ENCODE measurements at places on chromosomes 13 and 19.

DNA sequence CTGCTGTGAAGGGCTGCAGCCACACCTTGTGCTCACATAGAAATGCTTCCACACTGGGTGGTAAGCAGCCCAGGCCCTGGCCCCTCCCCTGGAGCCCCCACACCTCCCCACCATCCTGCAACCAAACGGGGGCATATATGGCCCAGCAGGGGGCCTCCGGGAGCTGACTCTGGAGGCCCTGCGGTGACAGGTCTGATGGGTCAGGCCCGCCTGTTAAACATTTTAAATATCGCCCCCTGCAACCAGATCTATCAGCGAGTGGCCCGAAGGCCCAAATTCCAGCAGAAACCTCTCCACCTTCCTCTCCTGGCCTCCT is 48.0 kb upstream of the KATNAL1 start:
- H3K4me1 ChIP-seq: no peaks in the 10 kb centered on the region
- H3K36me3 ChIP-seq: no peaks in the 10 kb centered on the region
- DNase-seq: no peak
- no peak overlapping the region for H3K4me3 ChIP-seq
- no peak overlapping the region for H3K27ac ChIP-seq
- H3K27me3 ChIP-seq: no peaks in the 10 kb centered on the region

- H3K36me3 ChIP-seq: peaks cover 9% of the 10 kb centered on the region
- H3K4me1 ChIP-seq: no peaks in the 10 kb centered on the region
- DNase-seq: no peak
- no peaks in the 10 kb centered on the region for H3K27me3 ChIP-seq
Measured at GRCh38 chr19:39916851-39917396, 17.5 kb downstream of the FCGBP start.

DNA sequence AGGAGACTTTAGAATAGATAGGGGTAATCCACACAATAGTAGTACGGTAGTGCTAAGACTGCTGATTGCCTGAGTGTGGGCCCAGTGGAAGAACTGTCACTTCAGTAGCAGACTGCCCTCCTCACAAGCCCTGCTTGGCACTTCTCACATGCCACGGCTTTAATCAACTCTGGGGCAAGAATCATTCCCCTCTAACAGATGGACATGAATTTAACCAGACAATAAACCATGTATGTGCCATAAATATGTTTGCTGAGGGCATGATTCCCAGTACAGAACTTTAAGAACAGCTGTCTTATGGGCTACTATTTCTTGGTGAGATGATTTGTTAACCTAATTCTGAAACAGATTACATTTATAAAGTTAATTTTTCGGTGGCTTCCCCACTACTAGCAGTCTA is 22.0 kb downstream of the DPY19L3 start:
- no peak overlapping the region for H3K27ac ChIP-seq
- DNase-seq: no peak
- H3K4me3 ChIP-seq: no peak overlapping the region
- no peaks in the 10 kb centered on the region for H3K27me3 ChIP-seq
- no peaks in the 10 kb centered on the region for H3K4me1 ChIP-seq

DNA sequence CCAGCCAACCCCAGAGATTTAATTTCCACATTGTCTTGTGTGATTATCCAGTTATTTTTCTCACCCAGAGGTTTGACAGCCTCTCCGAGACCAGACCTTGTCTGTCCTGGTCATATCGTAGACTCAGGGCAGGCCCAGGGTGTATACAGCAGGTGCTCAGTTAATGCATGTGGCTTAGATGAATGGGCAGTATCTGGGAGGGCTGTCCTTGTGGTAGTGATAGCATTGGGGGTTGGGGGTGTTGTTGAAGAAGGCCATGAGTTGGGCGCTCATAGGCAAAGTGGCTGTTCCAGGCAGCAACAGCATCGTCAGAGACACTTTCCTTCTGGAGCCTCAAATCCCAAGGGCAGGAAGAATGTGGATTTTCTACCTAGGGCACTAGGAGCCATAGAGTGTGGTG is 16.9 kb downstream of the MAST3 start:
- no peak for DNase-seq
- H3K4me1 ChIP-seq: peaks cover 27% of the 10 kb centered on the region
- no peak overlapping the region for H3K27ac ChIP-seq
- H3K27me3 ChIP-seq: no peaks in the 10 kb centered on the region

DNA sequence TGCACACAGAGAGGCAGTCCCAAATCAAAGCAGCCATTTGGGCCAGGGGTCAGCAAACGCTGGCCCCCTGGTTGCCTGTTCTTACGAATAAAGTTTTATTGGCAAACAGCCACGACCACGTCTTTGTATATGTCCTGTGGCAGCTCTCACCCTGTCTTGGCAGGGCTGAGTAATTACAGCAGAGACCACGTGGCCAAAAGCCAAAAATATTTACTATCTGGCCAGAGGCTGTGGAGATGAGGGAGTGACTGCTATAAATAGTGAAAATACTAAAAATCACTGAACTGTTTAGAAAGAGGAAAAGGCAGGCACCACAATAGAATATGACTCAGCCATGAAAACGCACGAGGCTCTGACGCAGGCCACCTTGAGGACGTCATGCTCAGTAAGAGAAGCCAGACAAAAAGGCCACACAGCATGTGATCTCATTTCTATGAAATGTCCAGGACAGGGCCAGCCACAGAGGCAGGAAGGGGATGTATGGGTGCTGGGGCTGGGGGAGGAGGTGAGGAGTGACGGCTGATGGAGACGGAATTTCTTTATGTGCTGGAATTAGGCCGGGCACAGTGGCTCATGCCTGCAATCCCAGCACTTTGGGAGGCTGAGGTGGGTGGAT is 29.4 kb downstream of the SMIM24 start:
- H3K4me3 ChIP-seq: no peak overlapping the region
- no peak overlapping the region for H3K27ac ChIP-seq
- DNase-seq: no peak
- no peaks in the 10 kb centered on the region for H3K4me1 ChIP-seq
- H3K27me3 ChIP-seq: no peaks in the 10 kb centered on the region
- peaks cover 60% of the 10 kb centered on the region for H3K36me3 ChIP-seq

GRCh38 chr13:70568571-70568970 is 460.3 kb upstream of the KLHL1 start:
- no peak overlapping the region for H3K27ac ChIP-seq
- no peaks in the 10 kb centered on the region for H3K36me3 ChIP-seq
- H3K4me1 ChIP-seq: no peaks in the 10 kb centered on the region

DNA sequence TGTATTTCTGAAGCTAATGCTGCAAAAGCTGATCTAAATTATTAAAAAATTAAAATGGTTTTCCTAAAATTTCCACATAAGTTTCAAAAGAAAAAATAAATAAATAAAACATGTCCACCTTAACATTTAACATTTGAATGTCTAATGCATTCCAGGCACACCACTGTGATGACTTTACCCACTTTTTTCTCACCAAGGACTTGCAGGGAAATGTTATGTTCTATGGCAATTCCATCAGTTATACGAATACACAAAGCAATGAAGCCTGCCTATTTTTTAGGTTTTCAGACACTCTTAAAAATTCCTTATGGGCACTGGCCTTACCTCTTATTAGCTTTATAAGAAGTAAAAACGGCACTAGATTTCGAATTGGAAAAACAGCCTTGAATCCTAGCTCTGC is 10.2 kb downstream of the TSC22D1 start:
- H3K36me3 ChIP-seq: no peaks in the 10 kb centered on the region
- no peaks in the 10 kb centered on the region for H3K27me3 ChIP-seq
- no peak overlapping the region for H3K27ac ChIP-seq
- DNase-seq: no peak
- no peak overlapping the region for H3K4me3 ChIP-seq

DNA sequence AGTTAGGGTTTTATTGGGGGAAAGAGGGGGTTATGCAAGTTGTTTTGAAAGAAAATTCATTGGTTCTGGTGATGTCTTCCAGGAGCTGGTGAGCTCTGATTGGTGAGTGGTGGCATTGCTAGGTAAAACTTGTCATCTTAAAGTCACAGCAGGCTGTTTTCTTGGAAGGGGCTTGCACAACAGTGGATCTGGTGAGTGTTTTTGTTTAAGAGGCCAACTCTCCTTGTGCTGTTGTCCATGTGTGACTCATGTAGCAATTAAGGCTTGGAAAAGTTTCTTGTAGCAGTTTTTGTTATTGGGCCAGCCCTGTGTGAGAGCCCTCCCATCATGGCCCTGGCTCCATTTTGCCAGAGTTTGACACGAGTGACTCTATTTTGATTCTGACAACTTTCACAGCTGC is 109.4 kb downstream of the RFC3 start:
- no peaks in the 10 kb centered on the region for H3K36me3 ChIP-seq
- no peak for DNase-seq
- no peaks in the 10 kb centered on the region for H3K4me1 ChIP-seq
- no peak overlapping the region for H3K4me3 ChIP-seq

DNA sequence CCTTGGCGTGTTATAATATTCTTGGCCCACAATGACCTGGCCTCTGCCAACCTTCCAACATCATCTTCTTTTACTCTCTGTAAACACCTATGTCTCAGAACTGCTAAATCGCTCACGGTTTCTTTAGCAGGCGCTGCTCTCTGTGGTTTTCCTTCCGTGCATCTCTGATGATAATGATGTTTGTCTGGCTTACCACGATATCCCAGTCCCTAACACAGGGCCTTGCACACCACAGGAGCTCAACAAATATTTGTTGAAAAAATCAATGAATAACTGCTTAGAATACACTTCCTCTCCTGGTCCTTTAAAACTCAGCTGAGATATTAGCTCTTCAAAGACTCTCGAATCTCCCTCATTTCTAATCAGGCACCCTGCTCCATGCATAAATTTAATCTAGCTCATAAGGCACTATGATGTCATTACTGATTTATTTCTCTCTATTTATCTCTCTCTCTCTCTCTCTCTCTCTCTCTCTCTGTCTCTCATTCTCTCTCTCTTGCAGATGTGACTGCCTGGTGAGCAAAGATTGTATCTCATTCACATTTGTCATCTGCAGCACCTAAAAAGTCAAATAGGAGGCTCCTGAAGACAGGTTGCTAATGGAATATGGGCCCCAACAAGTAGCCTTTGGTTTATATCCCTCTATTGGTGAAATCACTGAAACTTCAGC is 206.4 kb downstream of the NHLRC3 start:
- no peak overlapping the region for H3K27ac ChIP-seq
- DNase-seq: no peak
- no peaks in the 10 kb centered on the region for H3K36me3 ChIP-seq

GRCh38 chr13:29760544-29760943 is 89.9 kb downstream of the UBL3 start:
- no peaks in the 10 kb centered on the region for H3K27me3 ChIP-seq
- peaks cover 7% of the 10 kb centered on the region for H3K4me1 ChIP-seq
- H3K4me3 ChIP-seq: no peak overlapping the region
- no peak overlapping the region for H3K27ac ChIP-seq
- no peak for DNase-seq
- H3K36me3 ChIP-seq: no peaks in the 10 kb centered on the region

DNA sequence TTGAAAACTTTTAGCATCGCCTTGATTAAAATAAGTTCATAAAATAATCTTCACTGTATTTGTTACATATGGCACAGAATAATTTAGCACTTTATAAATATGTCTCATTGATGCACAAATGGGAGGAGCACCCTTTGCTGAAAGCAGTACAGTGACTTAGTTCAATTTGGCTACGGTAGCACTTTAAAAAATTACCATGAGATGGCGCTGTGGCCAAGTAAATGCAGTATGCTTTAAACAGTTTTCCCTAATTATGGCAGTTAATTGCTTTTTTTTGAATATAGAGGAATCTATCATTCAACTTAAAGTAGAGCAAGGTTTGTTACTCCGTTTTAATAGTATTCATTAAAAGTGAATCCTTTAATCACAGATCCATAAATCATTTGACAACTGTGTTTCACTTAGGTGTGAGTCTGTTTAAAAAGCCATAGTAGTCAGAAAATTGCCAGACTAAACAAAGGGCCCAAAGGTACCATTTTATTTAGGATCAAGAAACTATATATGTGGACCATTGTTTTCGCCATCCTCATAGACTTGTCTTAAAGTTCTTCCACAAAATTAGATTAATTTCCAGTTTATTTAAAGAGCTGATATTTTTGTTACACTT is 34.7 kb upstream of the ESD start:
- no peaks in the 10 kb centered on the region for H3K27me3 ChIP-seq
- no peak overlapping the region for H3K4me3 ChIP-seq
- DNase-seq: no peak
- H3K4me1 ChIP-seq: no peaks in the 10 kb centered on the region
- no peaks in the 10 kb centered on the region for H3K36me3 ChIP-seq
- no peak overlapping the region for H3K27ac ChIP-seq

- H3K27me3 ChIP-seq: no peaks in the 10 kb centered on the region
- H3K27ac ChIP-seq: no peak overlapping the region
- no peak overlapping the region for H3K4me3 ChIP-seq
- peaks cover 17% of the 10 kb centered on the region for H3K36me3 ChIP-seq
Measured at GRCh38 chr13:113628291-113629270, 29.4 kb downstream of the ATP4B start.

GRCh38 chr13:36332986-36333385 is 13.2 kb downstream of the SPART start:
- H3K4me3 ChIP-seq: no peak overlapping the region
- H3K27me3 ChIP-seq: no peaks in the 10 kb centered on the region
- H3K36me3 ChIP-seq: peaks cover 9% of the 10 kb centered on the region
- H3K4me1 ChIP-seq: no peaks in the 10 kb centered on the region
- H3K27ac ChIP-seq: no peak overlapping the region

GRCh38 chr13:40617801-40618356 is 48.6 kb downstream of the FOXO1 start:
- DNase-seq: no peak
- peak overlapping the region; percentile 47 for H3K27ac ChIP-seq
- H3K27me3 ChIP-seq: no peaks in the 10 kb centered on the region

GRCh38 chr13:59343132-59343531 is 820.6 kb downstream of the DIAPH3 start:
- no peaks in the 10 kb centered on the region for H3K36me3 ChIP-seq
- H3K27me3 ChIP-seq: no peaks in the 10 kb centered on the region
- no peak overlapping the region for H3K4me3 ChIP-seq
- no peaks in the 10 kb centered on the region for H3K4me1 ChIP-seq
- H3K27ac ChIP-seq: no peak overlapping the region

- no peak overlapping the region for H3K27ac ChIP-seq
- H3K4me1 ChIP-seq: no peaks in the 10 kb centered on the region
- no peaks in the 10 kb centered on the region for H3K36me3 ChIP-seq
- no peak overlapping the region for H3K4me3 ChIP-seq
- no peaks in the 10 kb centered on the region for H3K27me3 ChIP-seq
- no peak for DNase-seq
Measured at GRCh38 chr13:80962173-80962572, 621.2 kb upstream of the SPRY2 start.

DNA sequence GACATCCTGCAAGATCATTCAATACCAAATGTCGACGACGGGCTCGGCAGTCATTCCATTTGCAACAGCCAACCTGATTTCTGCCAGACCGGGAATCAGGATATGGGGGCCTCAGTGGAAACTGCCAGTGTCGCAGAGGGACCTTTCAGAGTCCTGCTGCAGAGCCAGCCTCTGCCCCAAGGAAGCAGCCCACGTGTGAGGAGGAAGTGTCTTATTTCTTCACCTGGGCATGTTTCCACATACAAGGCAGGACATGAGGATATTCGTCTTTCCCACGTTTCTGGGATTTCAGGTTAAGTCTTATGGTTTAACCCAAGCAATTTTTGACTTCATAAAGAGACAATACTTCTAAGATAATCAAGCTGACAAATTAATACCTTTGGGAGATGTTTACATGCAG is 69.9 kb downstream of the ABCC4 start:
- no peak overlapping the region for H3K27ac ChIP-seq
- no peak for DNase-seq
- no peaks in the 10 kb centered on the region for H3K36me3 ChIP-seq

Measured in naive thymus-derived CD4-positive, alpha-beta T cell (primary cell).